ENCODE measurements at places on chromosomes 6 and 20. TPM values are rescaled to one million over a fixed set of nuclear protein-coding genes. Genes with fewer than 3 reads are reported as not detected.

The NKAPL gene
- not detected for total RNA-seq

The ITPA gene
- total RNA-seq = 93.5 TPM

The HELZ2 gene
- total RNA-seq = 33.7 TPM

The PRICKLE4 gene
- 9.2 TPM for total RNA-seq

The SYCP2L gene
- 12.6 TPM for total RNA-seq

The RAET1E gene
- not detected for total RNA-seq

The MTFR2 gene
- 10.5 TPM for total RNA-seq

The MOXD1 gene
- total RNA-seq = 1.3 TPM

The SUPT3H gene
- total RNA-seq = 9.0 TPM

The OSER1 gene
- total RNA-seq = 113 TPM

The PPIL6 gene
- 13.0 TPM for total RNA-seq

The PSMG4 gene
- 33.8 TPM for total RNA-seq

The FOXP4 gene
- total RNA-seq = 29.4 TPM

The TDRD6 gene
- total RNA-seq = 0.57 TPM

The PLN gene
- total RNA-seq = not detected

The OR5V1 gene
- not detected for total RNA-seq

The PDE7B gene
- total RNA-seq = not detected

The WFDC2 gene
- total RNA-seq = 159 TPM

The SLC16A10 gene
- total RNA-seq = 1.7 TPM

The VGLL2 gene
- total RNA-seq = not detected

The MSH5 gene
- total RNA-seq = 68.8 TPM

Data from PC-9 (cell line).